ENCODE measurements at places on chromosomes 3 and 15.

DNA sequence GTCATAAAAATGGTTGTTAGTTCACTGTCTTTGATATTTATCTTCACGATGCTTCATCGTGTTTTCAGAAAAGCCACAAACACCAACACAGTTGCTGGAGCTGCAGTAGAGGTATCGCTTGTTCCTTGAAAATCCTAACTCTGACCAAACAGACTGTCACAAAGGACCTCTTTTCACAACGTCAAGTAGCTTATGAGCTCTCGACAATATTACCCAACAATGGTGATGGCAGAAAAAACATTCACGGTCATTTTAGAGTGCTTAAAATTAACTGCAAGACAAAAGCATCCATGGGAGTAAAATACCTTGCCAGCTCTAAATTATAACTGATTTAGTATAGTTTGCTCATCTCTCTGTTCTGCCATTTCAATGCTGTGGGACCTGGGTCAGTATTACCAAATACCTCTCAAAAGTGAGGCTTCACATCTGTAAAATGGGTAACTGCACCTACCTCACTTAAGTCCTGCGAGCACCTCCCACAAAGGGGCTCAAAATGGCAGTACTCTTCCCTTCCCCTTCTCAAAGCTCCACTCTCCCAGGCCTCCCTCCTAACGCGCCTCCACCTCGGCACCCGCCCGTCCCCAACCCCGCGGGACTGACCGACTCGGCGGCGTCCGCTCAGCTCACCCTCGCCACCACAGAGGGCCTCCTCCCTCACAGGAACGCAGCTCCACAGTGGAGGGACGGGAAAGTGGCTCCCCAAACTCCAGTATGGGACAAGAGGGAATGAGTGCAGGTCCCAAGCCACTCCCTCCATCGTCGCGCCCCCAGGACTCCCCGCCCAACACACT is 546 bp downstream of the TRIM59 start:
- no peak for DNase-seq

GRCh38 chr3:48859206-48859605 is 11.5 kb upstream of the PRKAR2A start:
- DNase-seq, result no peak

GRCh38 chr3:113241292-113242095 is 30.1 kb downstream of the BOC start:
- no peak for DNase-seq

- DNase-seq, result no peak
Measured at GRCh38 chr3:8886546-8886945, 76.7 kb downstream of the RAD18 start.

- DNase-seq, result no peak
Measured at GRCh38 chr3:56137415-56137814, 330.9 kb downstream of the ERC2 start.

All from stimulated activated CD8-positive, alpha-beta memory T cell treated with anti-CD3 and anti-CD28 coated beads, Interleukin-12 subunit alpha, Interleukin-12 subunit beta, amount 100 ng/mL, for 1 hour (primary cell).